RPMI7951 (cell line): ENCODE measurements at places on chromosomes 3 and 15. TPM values are rescaled to one million over a fixed set of nuclear protein-coding genes. Genes with fewer than 3 reads are reported as not detected.
A peak's percentile ranks its signal among the peaks of the same experiment; 100 is the strongest.

DNA sequence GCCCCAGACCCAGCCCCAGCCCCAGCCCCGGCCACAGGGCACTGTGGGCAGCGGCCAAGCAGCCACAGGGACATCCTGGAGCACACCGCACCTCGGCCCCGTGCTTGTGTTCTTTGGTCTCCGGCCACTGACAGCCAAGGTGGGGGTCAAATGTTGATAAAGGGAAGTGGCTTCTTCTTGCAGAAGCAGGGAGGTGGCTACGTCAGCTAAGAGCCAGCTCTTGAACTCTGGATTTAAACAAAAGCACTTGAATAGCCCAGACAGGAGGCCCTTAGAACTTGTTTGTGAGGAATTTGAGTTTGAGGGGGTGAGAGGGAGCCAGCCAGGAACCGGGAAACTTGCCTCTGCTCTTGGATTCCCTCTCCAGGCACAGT is 135.8 kb upstream of the ABHD17C start:
- DNase-seq: no peak

DNA sequence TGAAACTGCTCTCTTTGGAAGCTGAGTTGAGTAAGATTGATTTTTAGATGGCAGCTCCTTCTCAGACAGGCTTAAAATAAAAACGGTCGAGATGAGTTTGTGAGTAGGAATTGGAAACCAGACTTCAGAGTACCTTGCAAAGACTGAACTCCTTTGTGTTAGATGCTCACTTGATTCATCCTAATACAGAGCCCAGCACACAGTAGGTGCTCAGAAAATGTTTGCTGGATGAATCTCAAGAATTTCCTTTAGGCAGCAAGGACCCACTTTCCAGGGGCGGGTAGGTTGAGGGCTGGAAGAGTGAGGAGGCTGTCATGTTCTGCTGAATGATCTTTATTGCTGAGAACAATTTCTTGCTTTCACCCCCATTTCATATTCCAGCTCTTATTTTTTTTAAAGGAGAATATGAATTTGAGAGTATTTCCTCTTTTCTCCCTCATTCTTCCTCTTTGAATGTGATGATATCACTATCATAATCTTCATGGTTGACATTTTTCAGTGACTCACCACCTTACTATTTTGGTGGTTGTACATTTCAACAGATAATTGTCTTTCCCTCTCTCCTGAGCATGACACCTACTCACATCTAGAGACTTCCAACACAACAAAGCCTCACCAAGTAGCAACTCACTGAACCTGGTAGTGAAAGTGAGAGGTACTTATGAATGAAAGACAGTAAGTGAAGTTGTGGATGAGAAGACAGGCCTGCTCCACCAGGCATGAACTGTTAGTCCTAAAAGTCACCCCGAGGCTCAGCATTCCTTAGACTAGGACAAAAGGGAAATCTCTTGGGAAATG is 113.3 kb downstream of the PDCD6IP start:
- DNase-seq: peak; percentile 50

- no peak for DNase-seq
These were observed 45.7 kb downstream of the PDHB start for GRCh38 chr3:58387650-58388546.

GRCh38 chr3:88312256-88312655 is 162.5 kb downstream of the C3orf38 start:
- DNase-seq: no peak

- DNase-seq: no peak
These were observed 845.3 kb downstream of the MCTP2 start for GRCh38 chr15:95076678-95076990.

DNA sequence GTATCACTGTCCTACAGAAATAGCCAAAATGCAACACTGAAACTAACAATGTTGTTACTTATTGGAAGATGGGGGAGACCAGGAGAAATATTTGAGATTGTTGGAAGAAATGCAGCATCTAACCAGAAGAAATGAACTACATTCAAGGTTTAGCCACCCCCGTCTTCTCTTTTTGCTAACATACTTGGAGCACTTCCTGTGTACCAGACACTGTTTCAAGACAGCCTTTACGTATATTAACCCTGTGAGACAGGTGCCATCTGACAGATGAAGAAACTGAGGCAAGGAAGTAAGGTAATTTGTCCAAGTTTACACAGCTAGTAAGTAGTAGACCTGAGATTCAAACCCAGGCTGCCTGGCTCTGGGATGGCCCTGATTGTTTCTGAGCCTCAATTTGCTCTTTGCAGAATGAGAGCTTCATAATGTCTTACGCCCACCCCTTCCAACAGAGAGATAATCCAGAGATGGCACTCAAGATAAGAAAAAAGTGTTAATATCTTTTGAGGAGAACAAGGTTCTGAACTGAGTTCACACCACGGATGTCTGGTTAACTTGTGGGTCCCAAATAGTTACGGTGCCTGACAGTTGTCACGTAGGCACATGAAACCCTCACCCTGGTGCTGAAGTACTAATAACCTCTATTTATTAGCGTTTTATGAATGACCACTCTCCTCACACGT is 26.1 kb downstream of the RASGRP1 start:
- DNase-seq: no peak

DNA sequence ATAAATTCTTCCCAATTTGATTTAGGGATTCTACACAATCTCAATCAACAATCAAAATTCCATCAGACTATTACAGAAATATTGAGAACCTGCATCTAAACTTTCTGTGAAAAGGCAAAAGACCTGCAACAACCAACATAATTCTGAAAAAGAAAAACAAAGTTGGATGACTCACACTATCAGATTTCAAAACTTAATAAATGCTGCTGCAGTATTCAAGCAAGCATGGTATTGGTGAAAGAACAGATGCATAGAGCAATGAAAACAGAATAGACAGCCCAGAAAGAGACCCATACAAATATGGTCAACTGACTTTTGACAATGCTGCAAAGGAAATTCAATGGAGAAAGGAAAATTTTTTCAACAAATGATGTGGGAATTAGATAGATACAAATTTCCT is 477.1 kb upstream of the NR2F2 start:
- no peak for DNase-seq

Gene KLHL24
- 27.5 and 29.0 TPM in 2 replicates for total RNA-seq

Gene CA12
- total RNA-seq: 23.3 and 30.2 TPM in 2 replicates

Gene POPDC2
- total RNA-seq: not detected in 2 replicates
